Fibroblast of the aortic adventitia (primary cell): ENCODE measurements at places on chromosomes 11 and 22.
A peak's percentile ranks its signal among the peaks of the same experiment; 100 is the strongest.

DNA sequence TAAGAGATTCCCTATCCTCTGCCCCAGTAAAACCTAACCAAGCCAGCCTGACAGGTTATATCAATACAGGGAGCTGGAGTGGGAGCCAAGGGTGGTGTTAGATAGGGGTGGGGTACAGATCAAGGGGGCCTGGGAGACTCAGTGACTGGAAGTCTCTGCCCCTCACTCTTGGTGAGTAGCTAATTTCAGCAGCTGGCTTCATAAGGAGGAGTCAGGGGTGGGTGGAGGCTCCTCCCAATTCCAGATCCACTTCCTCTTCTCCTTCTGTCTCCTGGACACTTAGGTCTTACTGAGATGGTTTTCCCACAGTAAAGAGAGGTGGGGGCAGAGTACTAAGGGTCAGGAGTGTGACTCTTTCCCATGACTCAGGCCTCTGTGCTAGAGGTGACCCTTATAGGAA lies 1.1 kb upstream of the VSIG2 start:
- DNase-seq: no peak

DNA sequence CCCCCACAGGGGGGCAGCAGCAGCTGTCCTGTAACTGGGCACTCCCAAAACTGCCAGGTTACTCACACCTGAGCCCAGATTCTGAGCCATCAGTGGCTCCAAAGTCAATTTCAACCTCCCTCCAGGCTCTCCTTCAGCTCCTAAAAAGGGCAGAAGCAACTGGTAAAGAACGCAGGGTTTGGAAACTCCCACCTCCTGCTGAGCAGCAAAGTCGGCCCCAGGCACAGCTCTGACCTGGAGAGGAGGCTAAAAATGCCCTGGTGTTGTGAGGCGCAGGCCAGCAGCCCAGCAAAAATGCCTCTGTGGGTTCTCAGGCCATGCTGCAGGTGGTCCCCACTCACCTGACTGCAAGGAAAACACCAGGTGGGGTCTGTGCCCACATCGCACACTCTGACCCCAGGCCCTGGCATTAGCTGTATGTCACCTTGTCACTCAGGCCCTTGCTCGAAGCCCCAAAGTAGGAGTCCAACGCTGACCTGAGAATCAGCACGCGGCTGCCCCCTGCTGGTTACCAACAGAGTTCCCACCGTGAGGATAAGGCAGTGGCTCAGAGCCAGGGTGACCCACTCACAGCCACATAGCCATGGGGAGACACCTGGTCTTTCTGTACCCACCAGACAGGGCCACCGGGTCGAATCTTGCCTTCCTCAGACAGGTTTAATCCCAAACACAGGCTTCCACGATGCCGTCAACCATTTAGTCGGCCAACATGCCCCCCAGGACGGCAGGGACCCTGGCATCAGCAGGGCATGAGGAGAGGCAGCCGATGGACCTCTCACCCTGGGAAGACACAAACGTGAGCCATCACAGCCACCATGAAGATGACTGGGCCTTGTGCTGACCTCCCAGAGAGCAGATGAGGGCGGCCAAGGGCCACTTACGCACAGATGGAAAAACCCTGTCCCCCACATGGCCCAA lies 11.1 kb downstream of the POLR3H start:
- peak; percentile 63 for DNase-seq

- DNase-seq: no peak
Observed at GRCh38 chr22:45673482-45674175, 2.0 kb downstream of the ATXN10 start.

DNA sequence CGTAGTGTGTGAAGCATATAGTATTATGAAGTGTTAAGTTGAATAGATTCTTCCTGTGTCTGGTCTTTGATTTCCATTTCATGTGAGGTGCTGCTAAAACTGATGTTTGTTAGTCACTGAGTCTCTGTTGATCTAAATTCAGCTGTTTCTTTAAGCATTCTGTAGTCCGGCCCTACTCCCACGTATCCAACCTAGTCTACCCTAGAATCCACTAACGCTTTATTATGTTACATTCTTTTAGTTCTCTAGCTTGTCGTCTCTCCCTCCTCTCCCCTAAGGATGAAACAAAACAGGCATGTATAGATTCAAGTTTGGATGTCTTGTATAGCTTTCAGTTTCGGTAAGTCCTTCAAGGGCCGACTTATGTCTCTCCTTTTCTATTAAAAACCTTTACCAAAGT lies 4.1 kb downstream of the WEE1 start:
- DNase-seq: peak; percentile 68

DNA sequence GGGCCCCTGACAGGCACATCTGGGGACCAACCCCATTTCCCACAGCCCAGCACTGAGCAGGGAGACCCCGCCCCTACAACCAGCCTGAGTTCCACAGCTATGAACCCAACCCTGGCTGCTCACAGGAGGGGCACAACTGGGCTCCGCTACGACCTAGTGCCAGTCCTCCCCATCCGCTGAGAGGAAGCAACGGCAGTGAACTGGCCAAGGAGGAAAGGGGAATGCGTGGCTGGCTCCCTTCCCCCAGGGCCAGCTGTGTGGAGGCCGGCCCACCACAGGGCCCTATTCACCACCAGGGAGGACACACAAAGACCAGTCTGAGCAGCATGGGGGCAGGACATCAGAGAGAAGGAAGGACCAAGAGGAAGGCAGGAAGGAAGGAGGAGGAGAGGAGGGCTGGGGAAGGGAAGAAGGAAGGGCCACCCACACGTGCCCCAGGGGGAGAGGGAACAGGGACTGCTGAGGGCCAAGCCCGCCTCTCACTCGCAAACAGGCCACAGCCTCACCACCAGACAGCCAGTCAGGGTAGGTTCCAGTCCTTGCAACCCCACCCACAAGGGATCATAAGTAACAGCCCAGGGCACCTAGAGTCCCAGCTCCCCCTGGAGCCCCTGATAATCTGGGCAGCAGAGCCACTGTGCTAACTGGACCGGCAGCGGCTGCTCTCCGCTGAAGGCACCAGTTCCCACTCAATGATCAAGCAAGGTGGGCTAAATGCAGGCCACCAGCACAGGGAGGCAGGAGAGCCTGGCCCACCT lies 8.5 kb upstream of the GAL3ST1 start:
- DNase-seq: no peak

DNA sequence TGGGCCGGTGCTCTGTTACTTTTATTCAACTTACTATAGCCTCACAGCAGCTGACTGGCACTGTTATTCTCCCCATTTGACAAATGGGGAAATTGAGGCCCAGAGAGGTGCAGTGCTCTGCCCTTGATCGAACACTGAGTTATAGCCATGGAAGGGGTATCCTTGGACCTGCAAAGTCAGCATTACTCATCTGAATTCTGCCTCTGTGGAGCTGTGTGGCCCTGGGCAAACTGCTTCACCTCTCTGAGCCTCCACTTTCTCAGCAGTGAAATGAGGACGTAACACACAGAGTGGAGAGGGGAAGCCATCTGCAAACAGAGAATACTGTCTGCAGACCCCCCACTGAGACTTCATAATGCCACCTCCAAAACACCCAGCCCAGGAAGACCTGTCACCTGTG lies 25.3 kb downstream of the TPST2 start:
- no peak for DNase-seq

- DNase-seq: no peak
Observed at GRCh38 chr22:41846268-41846987, 13.5 kb downstream of the SREBF2 start.

DNA sequence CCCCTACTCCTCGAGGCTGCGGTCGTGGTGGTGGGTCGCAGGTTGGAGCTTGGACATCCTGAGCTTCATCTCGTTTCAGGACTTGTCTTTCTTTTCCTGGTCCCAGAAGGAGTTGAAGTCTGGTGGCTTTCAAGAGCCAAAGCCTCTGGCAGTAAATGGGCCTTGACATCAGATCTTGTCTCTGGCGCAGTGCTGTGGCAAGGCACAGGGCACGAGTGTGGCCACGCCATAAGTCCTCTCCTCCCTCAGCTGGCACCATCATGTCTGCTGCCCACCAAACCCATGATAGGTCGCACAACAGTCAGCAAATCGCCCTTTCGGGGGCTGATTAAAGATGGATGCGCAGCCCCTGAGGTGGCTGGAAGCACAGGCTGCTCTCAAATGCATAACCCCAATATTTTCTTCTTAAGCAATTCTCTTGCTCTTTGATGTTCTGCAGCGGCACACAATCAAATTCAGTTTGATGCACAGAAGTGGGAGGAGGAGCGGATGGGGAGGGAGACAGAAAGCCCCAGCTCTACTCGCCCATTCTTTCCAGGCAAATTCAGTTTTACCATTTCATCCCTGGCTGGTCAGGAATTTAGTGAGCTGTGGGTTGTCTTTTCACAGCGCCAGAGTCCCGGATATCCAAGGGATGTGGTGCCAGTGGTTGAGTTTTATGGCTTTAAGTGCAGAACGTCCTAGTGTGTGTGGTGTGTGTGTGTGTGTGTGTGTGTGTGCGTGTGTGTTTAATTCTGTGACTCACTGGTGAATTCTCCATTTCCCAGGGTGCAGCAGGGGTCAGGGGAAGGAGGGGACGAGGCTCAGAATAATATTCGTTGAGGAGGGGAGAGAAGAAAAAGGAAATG lies 162.0 kb downstream of the DSCAML1 start:
- no peak for DNase-seq

GRCh38 chr11:122019908-122020694 lies 95.9 kb downstream of the BLID start:
- no peak for DNase-seq

DNA sequence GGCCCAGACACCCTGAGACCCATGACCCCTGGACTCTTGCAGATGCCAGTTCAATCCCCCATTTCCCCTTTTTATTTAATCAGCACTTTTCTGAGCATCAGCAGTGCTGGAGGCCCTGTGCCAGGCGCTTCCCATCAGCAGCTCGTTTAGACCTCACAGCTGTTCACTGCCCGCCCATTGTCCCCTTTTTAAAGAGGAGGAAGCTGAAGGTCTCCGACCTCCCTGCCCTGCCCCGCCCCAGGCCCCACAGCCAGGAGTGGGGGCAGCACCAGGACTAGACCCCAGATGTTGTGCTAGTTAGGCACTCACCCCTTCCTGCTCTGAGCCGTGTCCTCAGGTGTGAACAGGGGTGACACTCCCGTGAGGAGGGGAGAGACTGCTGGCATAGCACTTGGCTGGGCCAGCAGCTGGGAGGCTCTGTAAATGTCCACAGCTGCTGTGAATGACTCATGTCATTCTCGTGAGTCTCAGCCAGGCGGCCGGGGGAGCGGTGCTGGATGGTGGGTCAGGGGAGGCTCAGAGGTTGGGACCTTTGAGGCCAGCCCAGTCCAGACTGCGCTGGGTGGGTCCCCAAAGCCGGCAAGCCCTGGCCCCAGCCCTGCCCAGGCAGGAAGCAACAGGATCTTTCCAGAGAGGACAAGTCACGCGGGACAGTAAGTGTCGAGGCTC lies 19.9 kb downstream of the EMID1 start:
- no peak for DNase-seq

- DNase-seq: peak; percentile 73
Observed at GRCh38 chr11:58675334-58676155, 53.1 kb downstream of the CNTF start.

DNA sequence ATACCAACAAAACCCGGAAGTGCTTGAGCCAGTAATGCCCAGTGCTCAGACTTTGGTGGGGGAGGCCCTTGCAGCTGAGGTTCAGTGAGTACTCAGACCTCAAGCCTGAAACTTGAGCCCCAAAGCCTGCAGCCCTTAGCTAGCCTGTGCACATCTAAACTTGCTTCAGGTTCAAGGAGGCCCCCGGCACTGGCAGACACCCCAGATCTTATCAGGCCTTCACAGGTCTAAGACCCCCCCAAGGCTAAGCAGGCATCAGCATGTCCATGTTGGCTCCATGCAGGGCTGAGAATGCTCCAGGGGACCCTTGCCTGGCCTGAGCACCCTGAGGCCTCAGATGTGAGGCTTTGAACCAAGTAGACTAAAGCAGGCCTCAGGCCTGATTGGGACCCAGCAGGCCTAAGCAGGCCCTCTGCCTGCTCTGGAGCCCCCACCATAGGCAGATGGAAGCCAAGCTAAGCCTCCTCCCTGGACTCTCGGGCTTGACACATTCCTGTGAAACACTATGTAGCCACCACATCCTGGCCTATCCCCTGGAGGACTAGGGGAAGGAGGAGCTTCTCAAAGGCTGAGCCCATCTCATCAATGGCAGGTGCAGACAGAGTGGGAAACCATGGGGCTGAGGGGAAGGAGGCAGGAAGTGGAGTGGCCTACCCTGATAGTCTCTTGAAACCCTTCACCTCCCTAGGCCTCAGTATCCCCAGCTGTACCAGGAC lies 1.2 kb upstream of the CASTOR1 start:
- peak; percentile 60 for DNase-seq

- DNase-seq: peak; percentile 55
Observed at GRCh38 chr11:61718621-61719302, 33.7 kb upstream of the MYRF start.

DNA sequence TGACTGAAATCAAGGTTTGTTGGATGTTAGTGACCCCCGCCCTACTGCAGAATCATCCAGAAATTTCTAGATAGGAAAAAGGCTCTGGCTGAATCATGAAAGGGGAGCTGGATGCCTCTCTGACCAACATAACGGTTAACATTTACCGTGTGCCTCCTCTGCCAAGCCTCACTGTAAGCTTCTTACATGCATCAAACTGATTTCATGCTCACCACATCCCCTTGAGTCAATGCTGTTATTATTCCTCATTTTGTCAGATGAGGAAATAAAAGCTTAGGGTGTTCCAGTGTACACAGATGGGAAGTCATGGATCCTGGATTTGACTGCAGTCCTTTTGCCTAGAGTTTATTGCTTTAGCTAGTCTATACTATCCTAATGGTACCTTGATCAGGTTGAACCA lies 5.9 kb upstream of the HMOX1 start:
- peak; percentile 70 for DNase-seq

DNA sequence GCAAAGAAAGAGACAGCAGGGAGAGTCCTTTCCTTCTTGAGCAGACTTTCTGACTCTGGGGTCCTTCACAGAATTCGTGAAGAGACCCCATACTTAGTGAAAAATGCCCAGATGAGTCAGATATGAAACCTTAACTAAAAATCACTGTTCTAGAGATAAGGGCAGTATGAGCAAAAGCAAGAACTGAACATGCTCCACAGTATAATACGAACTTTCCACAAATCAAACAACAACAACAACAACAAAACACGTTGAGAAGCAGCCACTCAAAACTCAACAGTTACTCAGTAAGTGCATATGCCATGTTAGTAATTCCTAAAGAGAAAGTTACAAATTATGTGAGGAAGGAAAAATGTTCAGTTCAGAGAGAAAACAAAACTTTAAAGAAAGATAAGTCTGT lies 44.3 kb downstream of the PITPNB start:
- DNase-seq: no peak

- peak; percentile 45 for DNase-seq
Observed at GRCh38 chr22:38233427-38233826, 31.6 kb downstream of the MAFF start.

GRCh38 chr11:102361086-102362031 lies 14.3 kb downstream of the BIRC2 start:
- no peak for DNase-seq

- DNase-seq: no peak
Observed at GRCh38 chr11:75380245-75380644, 19.1 kb upstream of the RPS3 start.

GRCh38 chr11:57500515-57500914 lies 15.0 kb downstream of the SLC43A1 start:
- DNase-seq: no peak

- no peak for DNase-seq
Observed at GRCh38 chr11:71577469-71578004, 5.1 kb downstream of the KRTAP5-11 start.
